Prostate gland (tissue), 2 donors: ENCODE measurements at places on chromosomes 11 and 22. TPM values are rescaled to one million over a fixed set of nuclear protein-coding genes. Genes with fewer than 3 reads are reported as not detected.
A peak's percentile ranks its signal among the peaks of the same experiment; 100 is the strongest.

- DNase-seq = peak; percentile 40
Observed at GRCh38 chr11:134264966-134265764, 11.0 kb upstream of the GLB1L3 start.

The ANKRD49 gene
- 11.6 TPM for total RNA-seq

The NCAPH2 gene
- total RNA-seq = 43.7 TPM

The SEPTIN5 gene
- total RNA-seq = 17.1 TPM

The IRAG1 gene
- 14.7 TPM for total RNA-seq
